LHCN-M2 (cell line): ENCODE measurements at places on chromosomes 7 and 10. TPM values are rescaled to one million over a fixed set of nuclear protein-coding genes. Genes with fewer than 3 reads are reported as not detected.

- DNase-seq = peak; percentile 23
Observed at GRCh38 chr10:133225707-133226191, 4.3 kb upstream of the UTF1 start.

GRCh38 chr10:46992803-46993561 lies 81.8 kb downstream of the PTPN20 start:
- peak; percentile 19 for DNase-seq

The CYP26C1 gene
- not detected in 2 replicates for total RNA-seq

The ZNF467 gene
- total RNA-seq = 0.26 TPM in 1 of 2 replicates, not detected in the other

The PTN gene
- 5.7 and 6.7 TPM in 2 replicates for total RNA-seq

GRCh38 chr7:16564023-16564380 lies 37.4 kb downstream of the LRRC72 start:
- DNase-seq = no peak
